Suppressor macrophage treated with lipopolysaccharide for 1 hour (primary cell): ENCODE measurements at places on chromosomes 7 and 10.
A peak's percentile ranks its signal among the peaks of the same experiment; 100 is the strongest.

GRCh38 chr10:18308600-18308999, 168.4 kb downstream of the CACNB2 start:
- no peak for DNase-seq

- DNase-seq, result no peak
These were observed 186.4 kb upstream of the NFE2L3 start for GRCh38 chr7:25965405-25966123.

DNA sequence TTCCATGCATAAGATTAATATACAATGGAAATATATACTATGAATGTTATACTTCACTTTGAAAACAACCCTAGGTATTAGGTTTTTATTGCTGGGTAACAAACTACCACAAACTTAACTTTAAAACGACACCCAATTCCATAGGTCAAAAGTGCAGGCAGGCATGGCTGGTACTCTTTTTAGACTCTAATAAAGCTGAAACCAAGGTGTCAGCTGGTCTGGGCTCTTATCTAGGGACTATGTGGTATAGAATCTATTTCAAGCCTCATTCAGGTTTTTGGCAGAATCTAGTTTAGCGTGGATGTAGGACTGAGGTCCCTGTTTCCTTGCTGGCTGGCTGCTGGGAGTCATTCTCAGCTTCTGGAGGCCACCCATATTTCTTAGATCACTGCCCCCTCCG, 65.0 kb upstream of the TMEM168 start:
- no peak for DNase-seq

DNA sequence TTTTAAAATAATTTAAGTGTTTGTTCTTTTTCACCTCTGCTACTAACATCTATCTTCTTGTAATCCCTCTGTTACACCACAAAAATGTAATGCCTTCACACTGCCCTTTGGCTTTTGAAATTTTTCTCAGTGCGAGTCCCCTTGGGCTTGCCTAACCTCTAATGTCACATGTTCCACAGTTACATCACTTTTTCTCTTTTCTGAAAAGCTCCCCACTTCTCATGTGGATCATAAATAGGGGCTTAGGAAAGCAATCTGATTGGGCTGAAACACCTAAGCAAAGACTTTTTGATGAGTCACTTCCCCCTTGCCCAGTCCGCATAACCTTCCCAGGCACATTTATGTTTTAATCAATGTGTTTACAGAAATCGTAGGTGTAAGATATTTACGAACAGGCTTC, 288.2 kb downstream of the IPMK start:
- no peak for DNase-seq

GRCh38 chr7:140734096-140734495, 37.6 kb downstream of the NDUFB2 start:
- DNase-seq, result no peak

GRCh38 chr10:65911151-65911835, 1014.5 kb upstream of the LRRTM3 start:
- DNase-seq, result no peak

DNA sequence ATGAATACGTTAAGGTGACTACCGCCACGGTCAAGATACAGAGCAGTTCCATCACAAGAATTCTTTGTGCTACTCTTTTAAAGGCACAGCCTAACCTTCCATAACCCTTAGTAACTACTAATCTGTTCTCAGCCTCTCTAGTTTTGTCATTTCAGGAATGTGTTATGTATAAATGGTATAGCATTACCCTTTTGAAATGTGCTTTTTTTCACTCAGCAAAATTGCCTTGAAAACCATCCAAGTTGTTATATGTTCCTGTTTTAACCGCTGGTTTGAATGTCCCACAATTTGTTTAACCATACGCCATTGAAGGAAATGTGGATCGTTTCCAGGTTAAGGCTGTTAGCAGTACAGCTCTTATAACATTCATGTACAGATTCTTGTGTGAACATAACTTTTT, 32.0 kb downstream of the WAC start:
- DNase-seq, result no peak

DNA sequence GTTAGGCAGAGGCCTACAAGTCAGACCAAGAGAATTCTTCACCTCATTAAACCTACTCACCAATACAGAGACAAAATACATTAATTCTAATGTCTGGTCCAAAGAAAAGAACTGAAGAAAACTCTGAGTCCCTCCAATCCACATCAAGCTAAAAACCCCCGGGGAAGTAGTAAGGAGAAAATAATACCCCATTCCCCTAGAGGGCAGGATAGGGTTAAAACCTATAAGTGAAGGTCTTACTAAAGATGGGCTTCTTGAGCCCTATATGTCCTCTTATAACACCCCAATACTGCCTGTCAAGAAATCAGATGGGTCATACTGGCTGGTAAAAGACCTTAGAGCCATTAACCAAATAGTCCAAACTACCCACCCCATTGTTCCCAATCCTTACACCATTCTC, 141.3 kb upstream of the TMEM106B start:
- DNase-seq, result no peak

DNA sequence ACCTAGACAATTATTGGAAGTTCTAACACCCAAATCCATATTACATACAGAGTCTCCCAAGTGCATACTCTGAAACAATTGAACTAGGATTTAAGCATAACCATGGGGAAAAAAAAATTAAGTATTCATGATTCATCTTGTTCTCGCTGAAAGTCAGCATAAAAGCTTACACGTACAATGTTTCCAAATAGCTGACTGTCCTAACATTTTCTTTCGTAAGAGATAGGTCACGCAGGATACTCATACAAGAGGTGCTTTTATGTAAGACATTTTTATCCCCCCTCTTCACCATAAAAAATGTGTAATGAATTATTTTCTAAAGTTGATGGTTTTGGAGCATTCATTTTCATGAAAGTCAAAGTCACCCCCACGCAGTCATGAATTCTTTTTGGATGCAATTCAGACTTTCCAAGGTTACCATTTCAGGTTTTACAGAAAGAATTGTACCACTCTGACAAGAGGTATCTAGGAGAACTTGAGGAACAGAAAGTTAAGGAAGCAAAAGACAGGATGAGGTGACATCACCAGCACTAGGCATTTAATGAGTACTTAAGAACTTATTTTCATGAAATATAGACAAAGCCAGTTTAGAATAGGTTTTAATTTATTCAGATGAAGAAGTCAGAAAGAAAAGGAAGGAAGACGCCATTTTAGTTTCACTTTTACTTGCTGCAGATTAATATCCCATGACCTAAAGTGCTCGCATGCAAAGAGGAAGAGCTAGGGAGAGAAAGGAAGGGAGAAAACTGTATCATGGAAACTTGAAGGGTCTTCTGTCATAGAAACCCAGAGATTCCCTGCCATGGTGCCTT, 55.8 kb downstream of the TMEM26 start:
- DNase-seq, result peak; percentile 70

DNA sequence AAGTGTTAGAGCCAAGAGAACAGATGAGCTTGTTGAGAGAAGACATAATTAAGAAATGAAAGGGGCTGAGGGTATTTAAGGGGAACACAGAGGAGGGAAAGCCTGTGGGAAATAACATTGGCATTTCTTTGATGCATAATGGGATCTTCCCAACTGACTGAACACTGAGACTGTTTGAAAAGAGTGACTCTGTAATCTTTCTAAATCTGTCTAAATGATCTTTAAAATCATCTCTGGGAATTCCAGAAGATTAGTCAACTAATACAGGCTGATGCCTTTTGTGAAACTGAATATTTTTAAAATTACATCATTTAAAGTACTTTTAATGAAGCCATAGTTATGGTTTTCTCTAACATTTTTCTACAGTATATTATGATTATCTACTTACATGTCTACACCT, 17.4 kb upstream of the SLC35G1 start:
- peak; percentile 43 for DNase-seq

DNA sequence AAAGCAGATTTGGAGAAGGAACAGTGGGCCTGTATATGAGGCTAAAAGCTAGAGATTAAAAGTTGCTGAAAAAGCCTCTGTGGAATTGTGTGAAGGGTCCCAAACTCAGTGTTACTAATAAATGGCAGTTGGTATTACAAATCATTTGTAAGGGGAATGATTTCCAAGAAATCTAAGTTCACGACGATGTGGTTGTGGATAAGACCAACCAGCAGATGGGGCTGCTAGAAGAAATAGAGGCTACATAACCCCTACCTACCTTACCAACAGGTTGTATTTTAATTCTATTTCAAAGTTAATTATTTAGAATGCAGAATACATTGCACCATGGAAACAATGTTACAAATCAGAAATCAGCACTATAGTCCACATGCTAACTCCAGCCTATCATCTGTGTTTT, 377.1 kb downstream of the HPSE2 start:
- DNase-seq, result no peak

GRCh38 chr10:3785851-3786271, 852 bp upstream of the KLF6 start:
- DNase-seq, result peak; percentile 72

DNA sequence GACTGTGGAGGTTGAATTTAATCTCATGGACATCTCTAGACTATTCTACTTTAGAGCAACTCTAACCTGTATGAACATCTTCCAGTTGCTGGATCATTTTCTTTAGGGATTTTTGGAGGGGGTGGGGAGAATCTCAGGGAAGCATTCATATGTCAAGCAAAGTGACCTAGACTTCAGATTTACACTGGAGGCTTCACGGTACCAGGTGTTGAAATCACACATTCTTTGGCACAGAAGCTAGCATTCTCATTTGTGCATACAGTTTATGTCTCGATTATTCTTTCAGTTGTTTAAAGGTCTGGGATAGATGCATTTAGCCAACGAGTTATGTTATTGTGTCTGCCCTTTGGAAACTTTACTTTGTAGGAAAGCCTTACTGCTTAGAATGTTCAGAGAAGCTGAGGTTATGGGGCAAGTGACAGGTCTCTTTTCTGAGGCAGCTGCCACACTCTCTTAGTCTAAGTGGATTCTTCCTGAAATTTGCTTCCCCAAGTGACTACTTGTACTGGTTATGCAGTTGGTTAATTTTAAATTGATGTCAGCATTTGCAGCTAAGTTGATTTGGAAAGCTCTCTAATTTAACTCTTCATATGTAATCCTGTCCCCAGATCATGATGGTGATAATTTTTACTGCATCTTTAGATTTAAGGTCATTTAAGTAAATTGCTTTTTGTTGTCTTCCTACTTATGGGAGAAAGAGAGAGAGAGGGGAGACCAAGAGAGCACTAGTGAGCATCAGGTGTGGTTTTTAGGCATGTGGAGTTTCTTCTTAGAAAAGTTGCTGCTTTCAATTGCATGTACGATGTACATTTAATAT, 153.8 kb downstream of the PRKG1 start:
- DNase-seq, result no peak

DNA sequence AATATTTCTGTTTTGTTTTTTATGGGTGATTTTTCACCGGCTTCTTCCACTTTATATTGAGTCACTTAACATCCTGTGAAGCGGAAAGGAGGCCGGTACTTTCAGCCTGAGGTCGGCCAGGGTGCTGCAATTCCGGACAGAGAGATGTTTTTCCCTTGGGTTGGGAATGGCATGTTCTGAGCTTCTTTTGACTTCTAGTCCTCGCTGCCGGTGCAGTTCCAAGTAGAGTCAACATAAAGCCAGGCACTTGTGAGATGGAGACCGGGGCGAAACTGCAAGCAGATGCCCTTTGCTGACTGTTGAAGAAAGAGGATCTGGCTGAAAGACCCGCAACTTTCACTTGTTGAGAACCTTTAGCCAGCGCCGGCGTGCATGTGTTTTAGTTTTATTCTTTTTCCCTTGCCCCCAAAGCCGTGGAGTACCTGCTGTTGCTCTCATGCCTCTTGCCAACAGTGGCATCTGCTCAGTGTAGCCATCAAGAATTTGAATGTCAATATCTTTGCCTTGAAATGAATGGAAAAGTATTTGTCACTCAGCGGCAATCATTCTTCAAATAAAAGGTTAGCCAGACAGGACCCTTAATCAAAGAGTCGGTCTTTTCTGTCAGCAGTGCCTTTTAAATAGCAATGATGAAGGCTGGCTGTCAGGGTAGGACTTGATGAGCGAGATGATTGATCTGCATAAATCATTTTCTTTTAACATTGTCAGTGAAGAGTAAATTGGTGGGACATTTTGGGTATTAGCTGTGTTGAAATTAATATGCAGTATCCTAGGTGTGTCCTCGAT, 351.2 kb downstream of the LRMDA start:
- DNase-seq, result peak; percentile 20

DNA sequence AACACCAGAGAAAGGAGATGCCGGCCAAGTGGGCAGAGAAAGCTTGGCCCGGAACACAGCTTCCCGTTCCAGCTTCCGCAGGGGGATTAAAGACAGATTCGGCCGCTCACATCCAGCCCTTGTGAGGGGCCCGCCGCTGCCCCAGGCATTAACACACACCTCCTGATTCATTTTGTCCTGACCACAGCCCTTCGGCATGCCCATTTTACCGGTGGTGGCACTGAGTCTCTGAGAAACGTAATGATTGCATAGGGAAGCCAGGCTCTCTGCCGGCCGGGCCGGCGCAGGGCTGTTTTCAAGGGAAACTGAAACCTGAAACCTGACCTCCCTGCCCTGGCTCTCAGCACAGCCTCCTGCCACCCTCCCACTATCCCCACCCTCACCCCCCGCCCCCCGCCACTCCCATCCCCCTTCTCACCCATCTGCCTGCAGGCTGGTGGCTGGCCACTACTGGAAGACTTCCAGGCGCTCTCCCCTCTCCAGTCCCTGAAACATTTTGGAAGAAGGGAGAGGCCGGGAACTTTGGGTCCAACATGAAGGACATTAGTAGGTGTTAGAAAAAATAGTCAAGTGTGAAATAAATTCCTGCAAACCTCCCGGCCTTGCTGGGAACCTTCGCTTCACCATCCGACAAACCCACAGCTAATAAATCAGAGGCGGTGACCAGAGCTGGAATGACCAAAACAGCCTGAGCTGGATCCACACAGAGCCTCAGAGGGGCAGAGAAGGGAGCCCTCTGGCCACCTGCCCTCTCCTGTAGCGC, 83.5 kb upstream of the CUX1 start:
- DNase-seq, result peak; percentile 58

GRCh38 chr7:64626083-64626469, 39.9 kb upstream of the ZNF107 start:
- no peak for DNase-seq

GRCh38 chr7:110253093-110253492, 837.8 kb upstream of the LRRN3 start:
- no peak for DNase-seq

DNA sequence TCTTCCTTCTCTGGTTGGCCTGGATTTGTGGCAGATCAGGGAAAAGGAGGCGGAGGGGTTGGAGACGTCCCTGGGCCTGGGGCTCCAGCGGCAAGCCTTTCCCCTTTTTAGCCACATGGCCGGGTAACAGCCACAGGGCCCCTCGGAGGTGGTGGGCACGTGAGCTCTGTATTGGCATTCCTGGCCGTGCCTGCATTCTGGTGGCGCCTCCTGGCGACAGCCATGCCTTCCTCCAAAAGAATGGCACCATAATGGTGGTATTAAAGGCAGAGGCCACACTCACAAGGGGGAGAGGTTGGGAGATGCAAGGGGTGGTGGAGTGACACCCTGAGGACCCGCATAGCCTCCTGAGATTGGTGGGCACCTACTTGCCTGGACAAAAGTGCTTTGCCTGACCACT, 3.0 kb upstream of the AQP1 start:
- DNase-seq, result no peak

GRCh38 chr10:71975871-71976725, 11.9 kb downstream of the CHST3 start:
- DNase-seq, result no peak

- peak; percentile 44 for DNase-seq
These were observed 115.2 kb downstream of the HIP1 start for GRCh38 chr7:75623390-75624133.

- DNase-seq, result no peak
These were observed 11.3 kb downstream of the DGKB start for GRCh38 chr7:14891289-14891688.

GRCh38 chr7:101718363-101719122, 89.4 kb upstream of the MYL10 start:
- DNase-seq, result peak; percentile 71

- no peak for DNase-seq
These were observed 58.1 kb downstream of the ITGA8 start for GRCh38 chr10:15661574-15661973.
